Activated T-cell treated with anti-CD3 and anti-CD28 coated beads for 1 hour (primary cell): ENCODE measurements at places on chromosomes 3 and 15.

DNA sequence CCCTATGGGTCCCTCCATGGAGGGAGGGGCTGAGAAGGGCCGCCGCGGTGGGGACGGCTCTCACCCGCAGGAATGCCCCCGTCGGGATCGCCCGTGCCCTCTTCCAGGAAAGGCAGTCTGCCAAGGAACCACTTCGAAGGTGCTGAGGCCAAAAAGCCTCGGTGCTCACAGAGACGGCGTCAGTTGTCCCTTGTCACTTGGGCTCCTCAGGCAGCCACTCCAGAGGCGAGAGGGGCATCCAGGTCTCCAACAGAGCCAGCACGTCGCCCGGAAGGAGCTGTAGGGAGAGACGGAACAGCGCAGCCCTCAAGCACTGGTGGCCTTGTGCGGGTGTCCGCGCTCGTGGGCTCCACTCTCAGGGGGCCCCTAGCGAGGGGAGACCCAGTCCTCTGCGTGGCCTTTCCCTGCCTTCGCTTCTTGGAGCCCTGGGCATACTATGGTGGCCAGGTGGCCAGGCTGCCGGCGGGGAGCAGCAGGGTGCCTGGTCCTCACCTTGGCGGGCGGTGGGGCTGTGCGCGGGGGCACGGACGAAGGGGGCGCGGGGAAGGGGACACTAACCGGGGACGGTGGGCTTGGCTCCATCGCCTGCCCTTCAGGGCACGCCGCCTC lies 994 bp downstream of the MESP1 start:
- no peak for DNase-seq

- DNase-seq = no peak
Observed at GRCh38 chr3:143416229-143416628, 296.7 kb downstream of the CHST2 start.

GRCh38 chr15:84034578-84035398 lies 200.8 kb upstream of the GOLGA6L4 start:
- DNase-seq = no peak

DNA sequence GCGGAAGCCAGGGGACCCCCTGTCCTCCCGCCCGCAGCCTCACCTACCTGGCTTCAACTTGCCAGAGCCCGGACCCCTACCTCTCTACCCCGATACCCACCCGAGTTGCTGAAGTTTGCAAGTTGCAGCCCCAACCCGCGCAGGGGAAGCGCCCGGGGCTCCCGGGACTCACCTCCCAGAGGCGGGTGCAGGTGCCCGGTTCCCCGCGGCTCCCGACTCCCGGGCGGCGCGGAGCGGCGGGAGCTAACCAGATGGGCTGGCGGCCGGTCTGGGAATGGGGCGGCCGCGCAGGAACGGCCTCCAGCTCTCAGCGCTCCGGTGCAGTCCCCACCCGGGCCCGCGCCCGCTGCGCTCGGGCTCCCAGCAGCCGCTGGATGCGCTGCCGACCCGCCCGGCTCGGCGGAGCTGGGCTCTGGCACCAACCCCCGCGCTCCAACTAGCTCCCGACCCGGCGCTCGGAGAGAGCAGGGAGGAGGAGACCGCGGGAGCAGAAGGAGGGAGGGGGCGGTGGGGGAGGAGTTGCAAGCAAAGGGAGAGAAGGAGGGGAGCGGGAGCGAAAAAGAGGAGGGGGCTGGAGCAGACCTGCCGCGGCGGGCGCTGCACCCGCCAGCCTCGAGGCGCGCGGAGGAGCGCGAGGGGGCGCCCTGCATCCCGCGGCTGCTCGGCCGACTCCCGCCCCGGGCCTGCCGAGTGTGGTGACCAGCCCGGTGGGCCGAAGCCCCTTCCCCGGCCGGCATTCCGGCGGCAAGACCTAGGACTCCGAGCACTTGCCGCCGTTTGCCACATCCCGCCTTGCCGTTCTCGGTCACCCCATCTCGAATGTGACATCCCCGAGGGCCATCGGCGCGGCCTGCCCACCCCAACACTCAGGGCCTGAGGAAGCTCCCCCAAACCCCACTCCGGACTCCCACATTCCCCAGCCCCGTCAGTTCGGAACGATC lies at the start of gene SEMA5B:
TSS of gene SEMA5B (minus strand) at position 472 of the 941 bp plus-strand sequence. CDS start 66,500 bp downstream, outside the sequence.
- no peak for DNase-seq

DNA sequence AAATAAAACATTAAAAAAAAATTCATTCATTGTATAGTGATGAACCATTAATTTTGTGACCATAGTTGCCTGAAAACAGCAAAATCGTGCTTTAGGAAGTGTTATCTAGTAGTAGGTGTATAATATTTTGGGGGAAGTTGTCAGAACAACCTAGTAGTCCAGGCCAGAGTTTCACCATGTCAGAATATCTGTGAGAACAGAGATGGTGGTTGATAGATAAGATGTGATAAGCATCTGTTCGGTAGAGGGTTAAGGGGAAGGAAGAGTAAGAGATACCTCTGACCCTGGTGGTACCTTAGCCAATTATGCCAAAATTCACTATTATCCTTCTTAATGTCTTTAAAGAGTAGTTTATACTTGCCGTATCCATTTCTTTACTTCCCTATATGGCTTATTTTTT lies 113.8 kb downstream of the MITF start:
- no peak for DNase-seq

DNA sequence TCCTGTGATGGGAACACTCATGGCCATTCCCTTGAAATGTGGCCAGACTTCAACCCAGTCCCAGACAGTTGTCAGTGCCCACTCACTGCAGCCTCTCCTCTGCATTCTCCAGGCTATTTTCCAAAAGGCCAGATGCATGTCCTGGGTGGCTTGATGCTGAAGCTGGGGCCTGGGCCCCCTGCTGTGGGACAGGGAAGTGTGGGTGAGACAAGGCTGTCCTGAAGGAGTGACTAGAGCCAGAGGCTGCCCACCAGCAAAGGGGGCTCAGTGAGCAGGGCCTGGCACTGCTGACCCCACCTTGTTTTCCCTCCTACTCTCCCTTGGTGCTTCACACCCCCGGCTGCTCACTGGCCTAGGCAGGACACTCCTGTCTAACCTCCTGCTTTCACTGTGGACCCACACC lies 11.9 kb downstream of the CISH start:
- no peak for DNase-seq

DNA sequence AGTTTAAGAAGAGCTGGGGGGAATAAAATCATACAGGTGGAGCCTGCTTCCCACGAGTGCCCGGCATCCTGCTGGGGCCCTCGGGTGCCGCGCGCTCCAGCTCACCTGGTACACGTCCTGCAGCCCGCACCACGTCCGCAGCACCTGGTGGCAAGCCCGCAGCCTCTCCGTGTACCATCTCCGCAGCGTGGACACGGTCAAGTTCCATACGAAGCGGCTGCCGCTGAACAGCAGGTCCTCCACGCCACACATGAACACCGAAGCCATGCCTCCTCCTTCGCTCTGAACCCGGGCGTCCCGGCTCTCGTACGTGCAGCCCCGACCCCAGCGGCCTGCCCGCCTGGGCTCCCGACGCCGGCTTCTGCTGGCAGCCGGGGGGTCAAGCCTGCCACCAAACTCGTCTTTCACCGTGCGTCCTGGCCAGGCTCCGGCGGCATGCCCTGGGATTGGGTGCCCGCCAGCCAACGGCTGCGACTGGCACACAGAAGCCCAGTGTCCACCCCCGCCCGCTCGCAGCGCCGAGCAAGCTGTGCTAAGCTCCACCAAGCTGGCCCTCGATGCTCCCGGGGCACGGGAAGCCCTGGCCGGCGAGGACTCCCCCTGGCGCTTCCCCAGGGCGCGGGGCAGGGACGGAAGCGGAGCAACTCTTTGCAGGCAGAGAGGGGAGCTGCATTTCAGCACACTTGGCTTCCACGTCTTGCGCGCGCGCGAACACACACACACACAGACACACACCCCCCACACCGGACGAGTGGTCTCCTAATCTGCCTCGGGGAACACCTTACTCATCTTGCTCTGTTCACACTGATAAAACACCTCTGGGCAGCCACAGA lies at the start of gene FRMD4B:
TSS of gene FRMD4B (minus strand) at position 366 of the 833 bp plus-strand sequence. CDS start at position 267, 99 bp downstream.
- no peak for DNase-seq

- no peak for DNase-seq
Observed at GRCh38 chr3:36957862-36958686, 13.2 kb upstream of the TRANK1 start.

DNA sequence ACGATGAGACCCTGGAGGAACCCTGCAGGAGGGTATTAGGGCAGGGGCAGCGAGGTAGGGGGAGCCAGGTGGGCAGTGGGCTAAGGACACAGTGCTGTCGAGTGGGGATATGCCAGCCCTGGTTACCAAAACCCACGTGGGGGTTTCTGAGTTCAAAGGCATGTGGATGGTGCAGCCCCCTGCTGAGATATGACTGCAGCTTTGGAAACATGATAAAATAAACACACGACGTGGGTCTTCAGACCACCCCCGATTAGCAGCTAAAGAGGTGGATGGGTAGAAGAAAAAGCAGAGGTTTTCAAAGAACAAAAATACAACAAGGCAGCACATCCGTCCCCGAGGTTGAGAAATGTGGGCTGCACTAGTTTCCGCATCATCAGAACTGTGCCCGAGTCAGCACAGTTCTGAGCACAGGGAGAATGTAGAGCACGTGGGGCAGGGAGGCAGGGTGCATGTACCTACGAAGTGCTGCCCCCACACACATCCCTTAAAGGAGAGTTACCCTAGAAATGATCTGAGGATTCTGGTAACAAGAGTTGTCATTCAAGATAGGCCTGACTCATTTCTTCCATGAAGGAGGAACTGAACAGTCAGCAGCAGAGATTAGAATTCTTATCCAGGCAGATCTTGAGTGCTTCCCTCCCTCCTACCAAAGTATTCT lies 121.3 kb downstream of the RPLP1 start:
- no peak for DNase-seq

DNA sequence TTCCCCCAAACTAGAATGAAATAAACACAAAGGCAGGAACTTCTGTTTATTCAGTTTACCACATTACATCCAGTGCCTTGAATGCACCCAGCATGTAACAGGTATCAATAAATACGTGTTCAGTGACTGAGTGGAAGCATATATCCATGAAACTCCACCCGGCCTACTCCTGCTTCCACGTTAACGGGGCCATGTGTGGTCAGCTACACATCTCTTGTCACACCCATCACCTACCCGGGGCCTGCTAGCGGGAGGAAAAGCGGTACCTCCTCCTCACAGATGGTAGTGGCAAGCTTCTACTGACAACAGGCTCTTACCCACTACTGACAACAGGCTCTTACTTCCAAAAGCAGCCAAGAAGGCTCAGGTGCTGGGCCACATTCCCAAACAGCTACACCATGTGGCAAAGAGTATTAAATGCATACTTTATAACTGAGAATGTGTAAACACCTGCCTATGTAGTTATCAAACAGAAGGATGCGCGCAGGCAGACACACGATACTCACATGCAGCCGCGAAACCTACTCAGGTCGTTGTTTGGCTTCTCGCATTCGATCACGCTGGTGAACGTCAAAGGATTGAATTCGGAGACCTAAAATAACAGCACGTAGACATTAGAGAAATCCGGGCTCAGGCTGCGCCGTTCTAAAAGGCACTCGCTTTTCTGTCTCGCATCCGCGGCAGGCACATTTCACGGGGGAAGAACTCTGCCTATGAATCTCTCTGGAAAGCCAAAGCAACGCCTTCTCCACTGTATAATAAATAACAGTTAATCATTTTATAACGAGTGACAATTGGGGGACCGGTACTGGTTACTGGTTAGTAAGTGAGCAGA lies 127.4 kb downstream of the ATP10A start:
- DNase-seq = no peak

GRCh38 chr3:28564211-28564610 lies 215.6 kb upstream of the AZI2 start:
- no peak for DNase-seq

DNA sequence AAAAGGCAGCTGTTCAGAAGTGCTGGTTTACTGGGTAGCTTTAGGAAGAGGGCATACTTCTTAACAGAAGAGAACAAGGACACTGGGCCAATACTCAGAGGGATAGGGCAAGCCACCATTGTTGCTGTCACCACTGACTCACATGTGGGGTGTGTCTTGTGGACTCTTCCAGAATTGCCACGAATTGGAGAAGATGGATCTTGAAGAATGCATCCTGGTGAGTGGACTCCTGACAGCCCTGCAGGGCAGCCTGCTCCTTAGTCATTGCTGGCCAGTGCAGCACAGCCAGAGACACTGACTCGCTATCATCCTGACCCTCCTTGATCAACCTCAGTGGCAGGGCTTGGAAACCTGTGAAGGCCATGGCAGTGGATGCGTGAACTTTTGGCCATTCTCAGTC lies 62.3 kb downstream of the UBP1 start:
- DNase-seq = no peak

DNA sequence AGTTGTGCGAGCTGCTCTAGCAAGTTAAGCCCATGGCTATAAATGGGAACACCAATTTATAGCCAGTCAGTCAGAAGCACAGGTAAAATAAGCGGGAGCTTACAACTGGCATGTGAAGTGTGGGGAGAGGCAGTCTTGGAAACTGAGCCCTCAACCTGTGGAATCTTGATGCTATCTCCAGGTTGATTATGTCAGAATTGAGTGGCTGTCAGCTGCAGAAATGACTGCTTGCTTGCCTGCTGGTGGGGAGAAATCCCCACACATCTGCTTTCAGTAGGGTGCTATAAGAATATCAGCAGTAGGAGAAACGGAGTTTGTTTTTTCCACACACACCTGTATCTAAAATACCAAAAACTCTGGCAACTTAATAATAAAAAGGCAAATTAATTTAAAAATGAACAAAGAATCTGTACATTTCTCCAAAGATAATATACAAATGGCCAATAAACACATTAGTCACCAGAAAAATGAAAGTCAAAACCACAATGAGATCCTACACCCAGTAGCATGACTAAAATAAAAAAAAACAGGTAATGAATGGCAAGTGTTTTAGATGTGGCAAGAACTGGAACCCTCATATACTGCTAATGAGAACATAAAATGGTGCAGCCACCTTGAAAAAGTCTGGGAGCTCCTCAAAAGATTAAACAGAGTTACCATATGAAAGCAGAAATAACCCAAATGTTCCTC lies 26.0 kb upstream of the MAP4 start:
- DNase-seq = no peak

DNA sequence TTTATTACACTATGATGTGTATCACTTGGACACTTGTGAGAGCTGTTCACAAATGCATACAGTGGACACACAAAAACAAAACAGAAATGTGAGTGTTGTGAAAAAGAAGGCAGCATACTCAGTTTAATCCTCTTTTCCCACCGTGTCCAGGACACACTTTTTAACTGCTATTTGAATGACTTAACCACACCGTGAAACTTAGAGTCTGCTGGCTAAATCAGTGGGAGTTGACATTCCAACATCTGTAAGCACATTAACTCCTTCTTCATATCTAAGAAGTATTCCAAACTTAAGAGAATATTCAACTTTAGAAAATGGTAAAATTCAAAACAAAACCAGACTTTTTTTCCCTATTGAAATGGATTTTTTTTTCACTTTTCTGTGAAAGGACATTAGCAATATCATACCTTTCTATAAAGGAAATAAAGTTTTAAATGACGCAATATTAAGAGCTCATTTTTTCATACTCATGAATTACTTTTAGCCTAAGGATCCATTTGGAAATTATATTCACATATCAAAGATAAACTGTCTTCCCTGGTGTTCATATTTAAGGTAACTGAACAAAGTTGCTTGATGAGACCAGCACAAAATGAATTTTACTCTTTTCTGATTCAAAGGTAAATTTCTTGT lies 316.6 kb downstream of the RBMS3 start:
- DNase-seq = no peak

GRCh38 chr3:9301798-9302197 lies 52.4 kb upstream of the SRGAP3 start:
- no peak for DNase-seq

- DNase-seq = no peak
Observed at GRCh38 chr3:25463836-25464418, 35.9 kb downstream of the RARB start.
